ENCODE measurements at places on chromosomes 13 and 19.

DNA sequence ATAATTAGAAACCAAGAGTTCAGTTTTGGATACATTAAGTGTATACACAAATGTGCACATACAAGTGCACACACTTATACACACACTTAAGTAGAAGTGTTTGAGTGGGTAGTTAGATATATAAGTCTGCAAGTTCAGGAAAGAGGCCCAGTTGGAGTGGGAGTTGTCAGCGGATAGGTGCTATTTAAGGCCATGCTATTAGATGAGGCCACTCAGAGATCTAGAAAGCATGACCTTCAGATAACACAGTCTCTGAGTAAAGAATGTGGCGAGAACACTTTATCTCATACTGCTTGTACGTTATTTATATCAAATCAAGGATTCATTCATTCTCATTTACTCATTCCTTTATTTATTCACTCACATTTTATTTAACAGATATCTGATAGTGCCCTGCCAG lies 206.2 kb downstream of the POSTN start:
- no peak for DNase-seq

DNA sequence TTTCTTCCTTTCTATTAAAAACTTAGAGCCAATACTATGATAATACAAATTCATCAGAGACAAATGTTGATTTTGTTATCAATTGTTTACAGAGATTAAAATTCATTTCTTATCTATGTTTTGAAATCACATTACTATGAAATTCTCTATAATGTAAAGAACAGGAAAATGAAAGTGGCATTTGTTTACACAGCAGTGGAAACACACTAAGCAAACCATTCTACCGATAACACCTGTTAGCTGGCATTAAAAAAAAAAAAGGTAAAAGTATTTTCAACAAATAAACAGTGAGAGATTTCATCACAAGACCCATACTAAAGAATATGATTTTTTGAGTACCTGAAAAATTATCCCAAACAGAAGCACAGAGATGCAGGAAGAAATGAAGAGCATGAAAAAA lies 4.8 kb upstream of the CCDC70 start:
- no peak for DNase-seq

- DNase-seq, result no peak
These were observed 465.1 kb upstream of the SLC10A2 start for GRCh38 chr13:103531278-103531677.

DNA sequence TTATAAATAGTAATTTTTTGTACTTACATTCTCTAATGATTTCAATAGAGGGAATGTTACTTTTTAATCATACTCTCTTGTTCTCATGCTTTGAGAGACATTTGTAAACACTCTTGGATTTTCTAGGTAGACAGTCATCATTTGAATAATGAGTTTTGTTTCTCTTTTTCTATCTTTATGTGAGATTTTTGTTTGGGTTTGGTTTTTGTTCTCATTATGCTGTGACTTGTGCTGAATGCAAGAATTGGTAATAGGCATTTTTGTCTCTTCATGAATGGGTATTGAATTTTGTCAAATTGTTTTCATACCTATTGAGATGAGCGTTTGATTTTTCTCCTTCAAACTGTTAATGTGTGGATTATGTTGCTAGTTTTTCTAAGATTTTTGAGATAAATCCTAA lies 56.8 kb upstream of the GPR183 start:
- no peak for DNase-seq

GRCh38 chr13:112574416-112574815 lies 13.5 kb downstream of the TUBGCP3 start:
- no peak for DNase-seq

DNA sequence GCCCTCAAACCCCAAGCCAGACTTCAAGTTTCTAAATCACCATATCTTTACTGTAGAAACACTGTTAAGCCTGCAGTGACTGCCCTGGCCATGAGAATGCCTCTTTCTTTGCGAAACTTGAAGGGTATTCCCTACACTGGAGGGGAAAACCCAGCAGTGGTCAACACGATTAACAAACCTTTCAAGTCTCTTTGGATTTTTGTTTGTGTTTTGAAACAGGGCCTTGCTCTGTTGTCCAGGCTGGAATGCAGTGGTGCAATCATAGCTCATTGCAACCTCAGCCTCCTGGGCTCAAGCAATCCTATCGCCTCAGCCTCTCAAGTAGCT lies 17.4 kb upstream of the POMP start:
- DNase-seq, result no peak

DNA sequence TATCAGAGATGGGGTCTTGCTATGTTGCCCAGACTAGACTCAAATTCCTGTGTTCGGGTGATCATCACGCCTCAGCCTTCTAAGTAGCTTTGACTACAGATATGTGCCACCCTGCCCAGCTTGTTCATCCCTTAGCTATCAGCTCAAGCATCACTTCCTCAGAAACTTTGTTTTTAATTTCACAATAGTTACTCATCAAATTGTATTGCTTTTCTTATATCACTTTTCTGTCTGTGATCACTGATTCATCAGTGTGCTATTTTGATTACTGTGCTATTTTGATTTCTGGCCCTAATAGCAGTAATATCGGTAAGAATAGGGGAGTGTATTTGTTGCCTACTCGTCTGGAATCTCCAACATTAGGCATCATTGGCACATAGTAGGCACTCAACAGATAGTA lies 878.6 kb upstream of the PCDH20 start:
- no peak for DNase-seq

GRCh38 chr13:73551736-73552135 lies 492.9 kb downstream of the KLF5 start:
- DNase-seq, result no peak

GRCh38 chr13:24759197-24759596 lies 4.8 kb upstream of the RNF17 start:
- DNase-seq, result no peak

GRCh38 chr19:13976446-13976845 lies 24.1 kb downstream of the DCAF15 start:
- no peak for DNase-seq

GRCh38 chr13:50441130-50441529 lies 402.4 kb downstream of the DLEU7 start:
- no peak for DNase-seq

DNA sequence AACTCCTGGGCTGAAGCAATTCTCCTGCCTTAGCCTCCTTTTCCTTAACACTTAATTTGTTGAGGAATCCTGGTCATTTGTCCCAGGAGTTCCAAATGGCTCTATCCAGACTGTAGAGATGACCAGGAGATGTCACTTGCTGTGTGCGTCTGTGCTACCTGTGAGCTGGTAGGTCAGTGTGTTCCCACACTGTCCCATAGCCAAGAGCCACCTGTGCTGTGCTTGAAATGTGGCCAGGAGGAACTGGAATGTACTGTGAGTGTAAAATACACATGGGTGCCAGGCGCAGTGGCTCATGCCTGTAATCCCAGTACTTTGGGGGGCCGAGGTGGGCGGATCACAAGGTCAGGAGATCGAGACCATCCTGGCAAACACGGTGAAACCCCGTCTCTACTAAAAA lies 29.4 kb upstream of the KDM4B start:
- DNase-seq, result no peak

GRCh38 chr13:114112826-114113322 lies 19.5 kb downstream of the RASA3 start:
- no peak for DNase-seq

DNA sequence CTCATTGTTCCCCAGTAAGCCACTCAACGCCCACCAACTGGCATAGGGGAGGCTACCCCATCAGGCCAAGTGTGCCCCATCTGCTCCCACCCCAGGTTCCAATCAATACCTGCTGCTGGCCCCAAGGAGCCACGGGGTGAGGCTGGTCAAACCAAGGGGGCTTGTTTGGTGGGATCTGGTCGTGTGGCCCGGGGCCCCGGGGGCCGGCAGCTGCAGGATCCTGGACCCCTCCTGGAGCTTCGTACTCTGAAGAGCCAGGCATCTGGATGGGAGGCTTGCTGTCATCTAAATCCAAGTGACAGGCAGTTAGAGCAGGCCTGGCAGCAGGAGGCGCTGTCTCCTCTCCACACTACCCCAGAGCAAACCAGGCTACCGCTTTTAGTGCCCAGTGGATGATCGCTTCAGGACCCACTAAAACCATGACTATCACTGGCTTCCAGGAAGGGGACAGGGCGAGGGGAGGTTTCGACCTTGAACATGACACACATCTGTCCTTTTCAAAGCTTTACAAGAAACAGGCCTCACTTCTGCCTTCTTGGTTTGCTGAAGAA lies 14.2 kb downstream of the CHERP start:
- peak; percentile 24 for DNase-seq

- peak; percentile 16 for DNase-seq
These were observed 308.3 kb downstream of the TBC1D4 start for GRCh38 chr13:75173457-75174356.

DNA sequence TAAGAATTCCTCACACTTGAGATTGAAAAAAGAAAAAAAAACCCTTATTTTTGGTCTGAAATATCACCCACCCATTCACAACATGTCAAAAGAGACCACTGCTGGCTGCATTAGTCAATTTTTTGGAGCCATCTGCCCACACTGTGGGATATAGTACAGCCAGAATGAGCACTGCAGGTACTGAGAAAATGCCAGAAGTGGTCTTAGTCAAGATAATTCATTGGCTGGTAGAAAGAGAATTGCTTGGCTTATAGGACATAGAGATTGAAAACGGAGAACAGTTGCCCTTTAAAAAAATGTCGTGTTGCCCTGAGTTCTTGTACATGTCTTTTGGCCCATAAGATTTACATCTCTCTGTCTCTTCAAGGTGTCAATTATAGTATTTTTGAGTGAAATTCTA lies 1899.5 kb downstream of the OLFM4 start:
- DNase-seq, result no peak

GRCh38 chr19:2336528-2337328 lies 8.2 kb downstream of the SPPL2B start:
- peak; percentile 56 for DNase-seq

DNA sequence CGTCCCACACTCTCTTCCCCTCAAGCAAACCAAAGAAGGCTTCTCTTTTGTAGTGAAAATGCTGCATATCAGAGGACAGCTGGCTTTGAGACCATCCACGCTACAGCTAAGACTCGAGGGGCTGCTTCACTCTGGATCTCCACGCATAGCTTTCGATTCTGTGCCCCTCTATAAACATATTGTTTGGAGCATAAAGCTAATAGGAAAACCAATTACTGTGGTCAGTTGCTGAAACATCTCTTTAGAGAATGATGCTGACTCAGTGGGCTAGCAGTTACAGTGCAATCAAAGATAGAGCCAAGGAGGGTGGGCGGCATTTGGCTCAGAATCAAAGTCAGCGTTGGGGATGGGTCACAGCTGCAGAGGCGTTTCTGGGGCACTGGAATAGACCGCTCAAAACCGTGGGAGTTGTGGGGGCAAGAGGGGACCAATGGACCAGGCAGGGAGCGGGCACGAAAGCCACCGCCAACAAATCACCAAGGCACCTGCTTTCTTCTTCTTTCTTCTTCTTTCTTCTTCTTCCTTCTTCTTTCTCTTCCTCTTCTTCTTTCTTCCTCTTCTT lies 76.7 kb downstream of the RASL11A start:
- DNase-seq, result no peak

- DNase-seq, result no peak
These were observed 80.5 kb downstream of the FOXO1 start for GRCh38 chr13:40585911-40586471.

GRCh38 chr19:54248016-54248601 lies 5.5 kb upstream of the LILRA6 start:
- no peak for DNase-seq

DNA sequence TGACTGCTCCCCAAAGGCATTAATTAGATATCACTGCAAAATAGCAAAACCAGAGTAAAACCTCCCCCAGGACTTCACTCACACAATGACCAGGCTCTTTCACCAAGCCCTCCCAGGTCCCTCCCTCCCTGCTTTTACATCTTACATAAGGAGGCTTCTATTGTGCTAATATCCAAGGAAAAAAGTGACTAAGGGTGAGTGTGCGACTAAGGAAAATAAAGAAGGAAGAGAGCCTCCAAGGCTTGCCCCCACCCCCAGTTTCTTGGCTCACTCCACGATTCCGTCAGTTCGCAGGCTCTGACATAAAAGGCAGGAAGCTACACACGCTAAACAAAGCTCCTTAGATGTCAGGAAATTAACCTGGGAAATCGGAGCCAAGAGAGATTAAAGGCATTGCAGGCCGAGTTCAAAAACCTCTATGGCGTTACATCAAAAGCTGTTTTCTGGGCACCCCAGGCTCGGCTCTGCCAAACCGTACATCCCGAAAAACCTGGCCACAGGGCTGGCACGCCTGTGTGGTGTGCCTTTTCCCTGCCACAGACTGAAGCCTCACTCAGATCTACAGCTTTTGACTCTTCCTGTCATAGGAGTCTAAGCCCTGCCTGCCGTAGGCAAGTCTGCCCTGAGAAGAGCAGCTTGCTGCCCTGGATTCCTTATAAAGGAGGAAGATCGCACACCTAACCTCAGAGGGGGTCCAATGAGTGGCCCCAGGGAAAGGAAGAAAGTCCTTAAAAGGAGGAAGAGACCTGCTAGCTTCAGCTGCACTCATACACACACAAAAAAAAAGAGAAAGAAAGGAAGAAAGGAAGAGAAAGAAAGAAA lies 67.0 kb upstream of the SERP2 start:
- peak; percentile 18 for DNase-seq

Data from nephron progenitor cell (in vitro differentiated cells).